ENCODE measurements at places on chromosomes 3 and 15.
A peak's percentile ranks its signal among the peaks of the same experiment; 100 is the strongest.

DNA sequence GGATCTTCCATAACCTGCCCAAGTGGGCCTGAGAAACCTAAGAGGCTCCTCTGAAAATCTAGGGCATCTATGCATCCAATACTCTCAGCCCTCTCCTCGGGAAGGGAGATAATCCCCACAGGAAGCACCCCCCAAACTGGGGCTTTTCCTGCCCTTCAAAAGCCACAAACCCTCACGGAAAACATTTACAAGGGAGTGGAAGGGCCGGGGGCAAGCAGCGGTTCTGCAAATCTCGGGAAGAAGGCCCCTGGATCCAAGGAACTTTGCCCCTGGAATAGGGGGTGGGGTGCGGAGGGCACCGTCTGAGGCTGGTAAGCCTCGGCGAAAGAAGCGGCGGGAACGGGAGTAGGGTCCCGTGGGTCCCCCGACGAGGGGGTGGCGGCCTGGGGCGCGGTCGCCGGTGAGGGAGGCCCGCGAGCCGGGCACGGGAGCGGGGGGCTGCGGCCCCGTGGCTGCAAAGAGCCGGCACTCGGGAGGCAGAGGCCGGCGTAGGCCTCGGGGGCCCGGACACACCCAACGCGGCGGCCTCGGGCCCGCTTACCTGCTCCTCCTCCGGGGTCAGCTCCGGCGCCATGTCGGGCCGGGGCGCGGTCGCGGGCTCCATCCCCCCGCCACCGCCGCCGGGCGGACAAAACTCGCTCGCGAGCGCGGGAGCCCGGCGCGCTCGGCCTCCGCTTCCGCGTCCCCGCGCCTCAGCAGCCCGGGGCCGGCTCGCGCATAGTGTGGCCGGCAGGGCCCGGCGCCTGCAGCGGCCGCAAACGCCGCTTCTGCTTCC lies 755 bp downstream of the PTPN9 start:
- no peak for DNase-seq

DNA sequence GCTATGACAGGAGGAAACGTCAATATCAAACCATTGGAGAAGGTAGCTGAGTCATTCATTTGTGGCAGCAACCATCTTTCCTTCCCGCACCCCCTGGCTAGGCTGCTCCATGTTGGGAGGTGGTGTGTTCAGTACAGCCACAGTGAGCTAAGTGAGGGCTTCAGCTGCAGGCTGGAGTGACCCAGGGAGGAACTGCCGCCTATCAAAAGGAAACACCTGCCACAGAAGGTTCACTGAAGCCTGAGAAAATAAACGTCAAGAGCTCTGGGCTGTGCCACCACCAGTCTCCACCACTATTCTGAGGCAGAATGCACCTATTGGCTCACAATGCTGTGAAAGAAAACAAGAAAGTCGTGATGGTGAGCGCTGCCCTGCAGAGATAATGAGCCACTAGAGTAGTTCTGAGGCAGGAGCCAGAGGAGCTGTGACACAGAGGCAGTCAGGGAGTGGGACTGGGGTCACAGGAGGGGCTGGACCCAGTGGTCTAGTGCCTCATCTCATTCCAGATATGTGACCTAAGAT lies 34.8 kb upstream of the CD47 start:
- no peak for DNase-seq

- peak; percentile 73 for DNase-seq
These were observed 32.1 kb downstream of the PTH1R start for GRCh38 chr3:46909535-46910161.

DNA sequence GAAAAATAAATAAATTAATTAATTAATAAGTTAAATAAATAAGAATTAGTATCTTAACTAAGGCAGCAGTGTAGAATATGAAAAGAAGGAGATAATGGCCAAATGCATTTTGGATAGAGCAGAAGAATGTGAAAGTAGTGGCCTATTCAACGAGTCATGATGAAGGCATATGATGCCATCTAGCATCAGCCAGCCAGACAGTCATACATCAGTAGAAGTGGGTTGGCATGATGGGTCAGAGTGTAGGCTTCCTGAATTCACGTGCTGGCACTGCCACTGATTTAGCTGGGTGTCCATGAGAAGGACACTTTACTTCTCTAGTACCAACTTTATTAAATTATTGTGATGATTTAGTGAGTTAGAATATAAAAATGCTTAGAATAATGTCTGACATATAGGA lies 256.1 kb upstream of the ARPP21 start:
- DNase-seq = no peak

DNA sequence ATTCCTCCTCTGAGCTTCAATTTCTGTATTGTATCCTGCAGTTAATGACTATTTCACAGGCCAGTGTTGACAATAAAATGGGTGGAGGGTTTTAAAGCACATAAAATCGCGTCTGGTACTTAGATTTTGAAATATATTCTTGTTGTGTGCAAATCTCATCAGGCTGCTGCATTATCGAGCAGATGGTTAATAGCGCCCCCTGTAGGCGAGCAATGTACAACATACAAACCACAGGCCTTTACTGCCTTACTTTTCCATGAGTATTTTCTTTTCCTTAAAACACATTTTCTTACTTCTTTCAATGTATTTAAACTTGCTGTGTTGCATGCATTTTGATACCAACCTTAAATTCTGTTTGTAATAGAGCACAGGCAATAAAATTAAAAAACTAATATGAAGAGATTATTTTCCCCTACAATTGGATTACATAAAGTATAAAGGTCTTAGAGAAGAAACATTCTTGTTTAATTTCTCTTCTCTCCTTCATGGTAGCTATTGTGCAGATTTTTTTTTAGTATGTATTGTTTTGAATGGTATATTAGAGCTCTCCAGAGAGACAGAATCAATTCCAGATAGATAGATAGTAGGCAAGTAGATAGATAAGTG lies 608.4 kb downstream of the CADM2 start:
- no peak for DNase-seq

Measured in amniotic epithelial cell (primary cell).